Stimulated activated CD8-positive, alpha-beta memory T cell treated with anti-CD3 and anti-CD28 coated beads, Interleukin-15, amount 100 ng/mL, for 4 hours (primary cell): ENCODE measurements at places on chromosomes 4 and X.

DNA sequence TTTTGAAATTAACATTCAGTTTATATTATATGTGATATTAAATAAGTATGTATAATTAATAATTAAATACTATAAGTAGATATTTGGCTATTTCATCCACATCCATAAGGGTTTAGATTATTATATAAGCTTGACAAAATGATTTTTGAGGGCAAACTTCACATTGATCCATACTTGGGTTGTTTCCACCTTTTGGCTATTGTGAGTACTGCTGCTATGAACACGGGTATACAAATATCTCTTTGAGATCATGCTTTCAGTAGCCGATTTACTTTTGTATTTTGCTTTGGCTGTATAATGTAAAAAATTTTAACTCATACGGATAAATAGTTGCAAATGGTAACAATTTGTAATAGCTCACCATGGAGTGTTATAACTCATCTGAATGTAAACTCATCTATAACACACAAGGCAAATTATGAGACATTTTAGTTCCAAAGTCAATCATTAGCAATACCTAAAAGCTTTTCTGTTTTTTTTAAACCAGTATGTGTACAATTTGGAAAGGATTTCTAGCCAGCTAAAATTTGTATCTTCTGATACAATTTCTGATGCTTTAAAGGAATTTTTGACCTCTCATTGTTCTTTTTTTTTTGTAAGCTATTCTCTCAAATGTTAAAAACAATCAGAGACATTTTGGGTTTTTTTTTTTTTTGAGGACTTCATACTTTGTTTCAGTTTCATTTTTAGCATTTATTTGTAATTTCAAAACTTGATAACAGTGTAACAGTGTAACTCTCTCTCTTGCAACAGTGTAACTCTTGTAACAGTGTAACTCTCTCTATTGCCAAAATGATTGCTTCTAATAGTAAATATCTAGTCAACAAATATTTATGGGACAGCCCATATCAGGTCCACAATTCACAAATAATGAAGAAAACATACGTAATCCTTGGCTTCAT is 51.8 kb upstream of the ARX start:
- DNase-seq: no peak

- no peak for DNase-seq
Measured at GRCh38 chr4:38119668-38120385, 159.6 kb downstream of the PTTG2 start.

GRCh38 chr4:100391086-100391485 is 126.7 kb downstream of the EMCN start:
- no peak for DNase-seq

DNA sequence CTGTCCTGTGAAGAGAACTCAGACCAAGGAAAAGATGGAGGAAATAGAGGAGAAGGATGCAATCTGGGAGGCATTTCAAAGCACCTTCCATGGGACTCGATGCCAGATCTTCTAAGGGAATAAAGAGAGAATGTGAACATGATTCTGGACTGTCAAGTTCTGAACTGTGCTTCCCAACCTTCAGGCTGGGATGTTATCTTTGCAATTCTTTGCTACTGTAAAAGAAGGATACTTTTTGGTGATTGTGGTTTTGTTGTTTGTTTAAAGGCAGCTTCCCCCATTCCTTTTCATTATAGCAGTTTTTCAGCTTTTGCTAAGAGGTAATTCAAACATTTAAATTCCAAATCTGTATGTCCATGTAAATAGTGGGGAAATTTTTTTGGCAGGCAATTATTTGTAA is 217.3 kb downstream of the NWD2 start:
- DNase-seq: no peak

GRCh38 chr4:32824336-32824735 is 2104.2 kb downstream of the PCDH7 start:
- DNase-seq: no peak

GRCh38 chr4:52665592-52665991 is 6.5 kb upstream of the USP46 start:
- DNase-seq: no peak

- no peak for DNase-seq
Measured at GRCh38 chr4:145602129-145602760, 16.9 kb upstream of the MMAA start.

GRCh38 chrX:66553973-66554372 is 84.9 kb downstream of the EDA2R start:
- DNase-seq: no peak

DNA sequence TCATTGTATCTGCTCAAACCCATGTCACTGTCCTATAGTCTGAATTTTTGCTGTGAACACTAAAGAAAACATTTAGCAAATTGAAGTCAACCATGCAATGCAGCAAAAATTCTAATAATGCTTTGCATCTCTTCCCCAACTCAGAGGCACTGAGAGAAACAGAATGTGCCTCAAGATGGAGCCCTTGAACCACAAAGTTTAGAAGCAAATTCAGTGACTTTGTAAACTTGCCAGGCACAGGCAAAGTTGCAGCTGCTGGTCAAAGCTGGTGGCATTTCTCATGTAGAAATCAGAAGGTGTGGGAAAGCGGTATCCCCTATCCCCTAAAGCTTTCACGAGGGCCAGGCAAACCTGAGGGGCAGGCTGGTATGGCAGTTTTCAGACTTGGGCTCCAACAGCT is 121.7 kb upstream of the DIPK2B start:
- DNase-seq: no peak

GRCh38 chrX:92247076-92247475 is 467.9 kb downstream of the PCDH11X start:
- no peak for DNase-seq

GRCh38 chr4:40699648-40700047 is 50.1 kb upstream of the NSUN7 start:
- no peak for DNase-seq

- DNase-seq: no peak
Measured at GRCh38 chrX:1218286-1218685, 5.8 kb upstream of the CRLF2 start.

DNA sequence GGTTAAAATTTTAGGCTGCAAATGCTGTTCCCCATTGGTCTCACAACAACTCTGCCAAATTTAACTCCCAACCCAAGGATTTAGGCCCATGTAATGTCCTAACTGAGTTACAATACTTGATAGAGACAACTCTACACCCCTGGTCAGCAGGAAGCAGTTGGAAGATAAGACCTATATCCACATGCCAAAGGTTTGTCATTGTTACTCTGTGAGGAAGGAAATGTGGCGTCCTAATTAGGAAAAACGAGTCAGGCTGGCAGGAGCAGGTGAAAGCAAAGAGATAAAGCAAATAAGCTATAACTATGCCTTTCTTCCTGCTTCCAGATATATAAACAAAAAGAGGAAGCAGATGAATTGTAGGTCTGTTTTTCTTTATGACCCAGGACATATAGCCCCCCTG is 69.1 kb downstream of the SPIN4 start:
- no peak for DNase-seq

GRCh38 chrX:10015723-10016518 is 48.8 kb downstream of the CLDN34 start:
- no peak for DNase-seq

DNA sequence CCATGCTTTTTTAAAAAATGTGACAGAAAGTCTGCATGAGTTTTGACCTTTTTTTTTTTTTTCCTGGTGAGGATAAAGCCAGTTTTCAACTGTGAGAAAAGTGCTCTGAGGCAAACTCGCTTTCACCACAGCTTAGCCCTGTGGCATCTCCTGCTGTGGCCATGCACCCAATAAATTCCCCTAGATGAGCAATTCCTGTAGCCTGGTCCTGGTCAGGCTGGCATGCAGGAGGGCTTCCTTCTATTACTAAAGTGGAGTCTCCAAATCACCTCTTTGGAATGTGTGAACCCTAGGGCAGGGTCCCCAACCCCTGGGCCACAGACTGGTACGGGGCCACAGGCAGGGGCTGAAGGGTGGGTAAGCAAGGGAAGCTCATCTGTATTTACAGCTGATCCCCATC is 265.4 kb downstream of the RAPGEF2 start:
- DNase-seq: no peak

- DNase-seq: no peak
Measured at GRCh38 chr4:137125011-137125410, 407.3 kb downstream of the PCDH18 start.

DNA sequence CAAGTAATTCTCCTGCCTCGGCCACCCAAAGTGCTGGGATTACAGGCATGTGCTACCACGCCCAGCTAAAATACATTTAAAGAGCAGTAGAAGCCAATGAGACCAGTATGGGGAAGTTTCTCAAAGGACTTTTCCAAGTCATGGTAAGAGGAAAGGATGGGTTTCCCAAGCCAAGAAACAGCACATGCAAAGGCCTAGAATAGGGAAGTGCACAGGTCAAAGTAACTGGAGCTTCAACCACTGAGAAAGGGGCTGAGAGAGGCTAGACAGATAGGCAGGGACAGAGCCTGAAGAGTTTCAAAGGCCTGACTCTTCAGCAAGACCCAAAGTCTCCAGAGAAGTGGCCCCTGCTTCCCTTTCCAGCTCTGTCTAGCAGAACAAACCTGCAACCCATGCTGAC is 162.1 kb downstream of the CORIN start:
- no peak for DNase-seq

- DNase-seq: no peak
Measured at GRCh38 chr4:111681751-111682150, 463.5 kb upstream of the FAM241A start.

- no peak for DNase-seq
Measured at GRCh38 chr4:14903321-14903720, 99.0 kb upstream of the CPEB2 start.

DNA sequence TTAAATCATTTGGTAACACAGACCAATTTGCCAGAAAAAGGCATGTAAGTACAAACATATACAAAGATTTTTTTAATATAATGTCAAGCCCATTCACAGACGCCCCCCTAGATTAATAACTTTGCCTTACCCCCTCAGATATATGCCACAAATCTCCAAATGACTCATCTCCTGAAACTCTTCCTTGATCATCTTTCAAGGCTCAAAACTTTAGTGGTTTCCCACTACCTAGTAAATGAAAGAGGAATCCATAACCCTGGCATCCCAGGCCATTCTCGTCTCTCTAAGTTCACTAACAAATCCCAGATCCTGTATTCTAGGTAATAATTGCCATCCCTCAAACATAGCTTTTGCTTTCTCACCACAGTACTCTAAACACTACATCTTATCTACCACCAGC is 61.9 kb downstream of the PRSS12 start:
- DNase-seq: no peak

- no peak for DNase-seq
Measured at GRCh38 chr4:157204634-157205244, 15.8 kb upstream of the GRIA2 start.

DNA sequence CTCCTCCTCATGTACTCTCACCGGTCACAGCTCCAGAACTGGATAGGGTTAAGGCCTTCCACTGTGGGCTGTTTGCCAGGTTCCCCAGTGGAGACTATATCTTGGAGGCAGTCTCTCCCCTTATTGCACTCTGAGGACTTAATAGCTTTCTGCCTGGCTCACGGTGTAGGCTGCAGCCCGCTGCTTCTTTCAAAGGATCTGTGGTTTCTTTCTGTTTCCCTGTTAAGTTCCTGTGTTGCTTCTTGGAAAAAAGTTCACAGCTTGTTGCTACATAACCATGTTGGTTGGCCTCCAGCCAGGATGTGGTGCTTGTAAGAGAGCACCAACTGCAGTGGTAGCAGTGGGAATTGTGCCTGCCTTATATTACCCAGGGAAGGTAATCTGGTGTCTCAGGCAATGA is 24.9 kb upstream of the ZDHHC15 start:
- no peak for DNase-seq

DNA sequence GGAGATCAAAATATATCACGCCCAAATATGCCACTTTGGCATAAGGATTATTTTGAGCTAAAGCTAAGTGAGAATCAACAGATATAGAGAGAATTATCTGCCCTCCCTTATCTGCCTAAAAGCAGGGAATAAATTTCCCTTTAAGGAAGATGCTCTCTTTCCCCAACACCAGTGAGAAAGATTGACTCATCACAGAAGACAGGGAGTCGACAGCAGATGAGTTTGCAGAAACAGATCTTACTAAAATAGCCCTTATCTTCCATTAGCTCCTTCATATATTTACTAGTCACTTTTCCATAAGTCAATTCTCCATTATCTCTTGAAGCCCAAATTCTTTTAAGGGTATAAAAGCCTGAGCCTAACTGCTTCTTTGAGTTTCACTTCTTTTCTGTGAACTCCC is 156.6 kb downstream of the CAMK2D start:
- DNase-seq: no peak

DNA sequence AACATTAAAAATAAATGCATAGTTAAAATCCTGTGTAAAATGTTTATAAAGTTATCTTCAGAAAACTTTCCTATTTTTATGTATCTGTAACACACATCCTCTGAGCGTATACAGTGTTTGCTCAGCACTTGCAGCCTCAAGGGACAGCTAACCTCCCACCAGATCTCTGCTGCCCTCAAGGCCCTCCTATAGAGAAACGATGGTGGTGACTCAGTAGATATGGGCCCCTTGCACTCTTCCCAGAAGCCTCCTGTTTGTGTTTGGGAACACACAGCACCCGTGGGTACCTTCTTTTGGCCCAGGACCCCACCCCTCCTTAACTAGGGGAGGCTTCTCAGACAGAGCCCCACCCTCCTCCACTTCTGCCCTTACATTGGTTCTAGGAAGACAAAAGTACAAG is 26.7 kb downstream of the PJA1 start:
- DNase-seq: no peak

DNA sequence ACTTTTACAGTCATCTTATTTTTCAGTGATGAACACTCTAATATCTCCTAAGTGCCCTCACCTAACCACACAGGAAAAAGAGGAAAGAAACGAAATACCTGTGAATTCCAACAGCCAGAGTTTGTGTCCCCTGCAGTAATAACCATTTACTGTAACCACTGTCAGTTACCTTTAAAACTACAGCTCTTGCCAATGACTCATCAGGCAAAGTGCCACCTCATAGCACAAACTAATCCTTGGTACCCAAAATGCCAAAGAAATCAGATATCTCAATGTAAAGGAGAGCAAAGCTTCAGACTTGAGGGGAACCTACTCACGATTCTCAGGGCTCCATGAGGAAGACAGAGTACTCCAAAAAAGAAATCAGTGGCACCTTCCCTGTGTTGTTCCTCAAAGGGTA is 146.5 kb downstream of the NDST3 start:
- no peak for DNase-seq

DNA sequence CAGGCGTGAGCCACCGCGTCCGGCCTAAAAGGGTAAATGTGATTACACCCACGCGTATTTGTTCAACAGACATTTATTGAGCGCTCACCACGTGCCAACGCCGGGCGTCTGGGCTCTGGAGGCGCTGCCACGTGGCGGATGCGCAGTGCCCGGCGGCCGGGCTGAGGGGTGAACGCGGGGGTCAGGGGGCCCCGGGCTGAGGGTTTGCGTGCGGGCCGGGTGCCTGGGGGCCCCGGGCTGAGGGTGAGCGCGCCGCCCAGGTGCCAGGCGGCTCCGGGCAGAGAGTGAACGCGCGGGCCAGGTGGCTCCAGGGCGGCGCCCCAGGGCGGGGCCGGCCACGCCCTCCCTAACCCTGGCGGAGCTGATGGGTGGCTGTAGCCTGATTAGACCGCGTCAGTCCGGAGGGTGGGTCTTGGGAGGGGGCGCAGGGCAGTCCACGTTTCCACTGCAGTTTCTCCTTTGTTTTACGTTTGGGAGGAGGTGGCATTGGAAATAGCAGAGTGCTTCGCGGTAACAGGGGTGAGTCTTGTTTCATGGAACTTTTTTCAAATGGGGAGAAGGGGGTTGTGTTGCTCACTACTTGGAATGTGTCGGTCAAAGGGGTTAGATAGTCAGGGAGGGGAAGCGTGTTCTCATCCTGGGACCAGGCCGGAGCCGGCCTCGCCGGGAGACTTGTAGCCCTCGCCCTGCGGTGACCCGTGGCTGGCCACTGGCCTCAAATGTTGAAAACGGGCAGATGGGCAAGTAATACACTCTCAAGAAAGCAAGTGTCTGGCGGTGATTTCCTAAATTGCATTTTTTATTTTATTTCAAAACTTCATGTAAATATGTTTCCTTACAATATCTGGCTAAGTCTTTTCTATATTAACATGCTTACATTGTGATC is at the start of gene ZFP42:
TSS of gene ZFP42 (plus strand) at position 450 of the 886 bp plus-strand sequence. CDS start 7,037 bp downstream, outside the sequence.
- DNase-seq: no peak
